Stimulated activated CD8-positive, alpha-beta memory T cell treated with anti-CD3 and anti-CD28 coated beads, Interleukin-4, amount 100 ng/mL, for 48 hours (primary cell): ENCODE measurements at places on chromosomes 12 and 14.

DNA sequence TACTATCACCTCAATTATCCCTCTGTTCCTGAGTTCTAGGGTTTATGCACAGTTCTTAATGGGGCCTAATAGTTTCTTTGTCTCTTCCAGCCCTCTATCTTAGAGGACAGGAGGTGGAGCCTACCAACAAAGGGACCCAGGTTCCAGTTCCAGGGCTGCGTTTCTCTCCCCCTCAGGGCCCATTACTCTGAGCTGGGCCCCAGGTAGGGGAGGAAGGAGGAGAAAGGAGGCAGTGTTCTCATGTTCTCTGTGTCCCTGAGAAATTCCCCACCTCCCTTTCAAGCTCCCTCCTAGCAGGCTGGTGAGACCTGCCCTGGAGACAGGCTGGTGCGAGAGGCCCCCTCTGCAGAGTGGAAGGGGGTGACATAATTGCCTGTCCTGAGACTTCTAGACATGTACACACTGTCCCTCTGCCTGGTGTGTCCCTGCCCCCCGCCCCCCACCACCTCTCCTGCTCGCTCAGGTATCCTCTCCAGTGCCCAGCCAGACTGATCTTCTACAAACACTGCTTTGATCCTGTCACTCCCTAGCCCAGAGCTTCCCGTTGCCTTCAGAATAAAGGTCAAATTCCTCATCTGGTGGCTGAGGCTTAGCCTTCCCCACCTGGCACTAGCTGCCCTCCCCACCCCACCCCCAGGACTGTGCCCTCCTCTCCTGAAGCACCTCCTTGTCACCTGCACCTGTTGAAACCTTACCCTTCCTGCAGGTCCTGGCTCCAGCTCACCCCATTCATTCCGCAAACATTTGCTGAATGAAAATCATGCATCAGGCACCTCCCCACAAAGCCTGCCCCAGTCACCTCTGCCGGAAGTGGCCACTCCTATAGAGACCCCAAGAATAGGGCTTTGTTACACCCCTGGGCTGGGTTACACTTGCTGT lies 21.1 kb upstream of the KRT8 start:
- no peak for DNase-seq

DNA sequence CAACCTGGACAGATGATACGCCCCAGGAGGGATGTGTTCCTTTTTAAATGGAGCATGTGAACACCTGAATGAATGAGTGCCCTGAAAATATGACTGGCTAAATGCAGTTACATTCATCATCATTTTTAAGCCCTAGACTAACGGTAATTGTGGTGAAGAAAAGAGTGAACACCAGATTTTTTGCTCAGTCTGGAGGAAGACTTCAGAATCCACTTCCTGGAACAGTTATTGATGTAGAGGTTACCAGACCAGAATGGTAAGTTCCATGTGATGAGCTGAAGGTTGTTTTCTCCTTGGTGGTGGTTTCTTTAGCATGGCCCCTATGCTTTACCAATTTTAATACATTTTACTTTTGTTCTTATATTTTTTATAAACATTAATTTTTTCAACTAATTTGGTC lies 29.3 kb downstream of the PIWIL1 start:
- DNase-seq, result no peak

- no peak for DNase-seq
Measured at GRCh38 chr14:87170179-87170578, 822.8 kb downstream of the GALC start.

DNA sequence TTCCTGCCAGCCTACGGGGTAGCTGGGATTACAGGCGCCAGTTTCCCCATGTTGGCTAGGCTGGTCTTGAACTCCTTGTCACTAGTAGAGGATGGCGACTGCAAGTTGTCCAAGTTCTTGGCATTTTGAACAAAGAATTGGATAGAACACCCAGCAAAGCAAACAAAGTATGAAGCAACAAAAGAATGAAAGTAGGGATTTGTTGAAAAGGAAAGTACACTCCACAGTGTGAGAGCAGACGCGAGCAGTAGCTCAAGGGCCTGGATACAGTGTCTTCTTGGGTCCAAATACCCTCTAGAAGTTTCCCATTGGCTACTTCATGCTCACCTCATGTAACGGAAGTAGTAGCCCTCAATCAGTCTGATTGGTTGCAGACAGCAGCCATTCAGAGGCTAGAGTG lies 152.2 kb downstream of the CCER1 start:
- DNase-seq, result no peak

DNA sequence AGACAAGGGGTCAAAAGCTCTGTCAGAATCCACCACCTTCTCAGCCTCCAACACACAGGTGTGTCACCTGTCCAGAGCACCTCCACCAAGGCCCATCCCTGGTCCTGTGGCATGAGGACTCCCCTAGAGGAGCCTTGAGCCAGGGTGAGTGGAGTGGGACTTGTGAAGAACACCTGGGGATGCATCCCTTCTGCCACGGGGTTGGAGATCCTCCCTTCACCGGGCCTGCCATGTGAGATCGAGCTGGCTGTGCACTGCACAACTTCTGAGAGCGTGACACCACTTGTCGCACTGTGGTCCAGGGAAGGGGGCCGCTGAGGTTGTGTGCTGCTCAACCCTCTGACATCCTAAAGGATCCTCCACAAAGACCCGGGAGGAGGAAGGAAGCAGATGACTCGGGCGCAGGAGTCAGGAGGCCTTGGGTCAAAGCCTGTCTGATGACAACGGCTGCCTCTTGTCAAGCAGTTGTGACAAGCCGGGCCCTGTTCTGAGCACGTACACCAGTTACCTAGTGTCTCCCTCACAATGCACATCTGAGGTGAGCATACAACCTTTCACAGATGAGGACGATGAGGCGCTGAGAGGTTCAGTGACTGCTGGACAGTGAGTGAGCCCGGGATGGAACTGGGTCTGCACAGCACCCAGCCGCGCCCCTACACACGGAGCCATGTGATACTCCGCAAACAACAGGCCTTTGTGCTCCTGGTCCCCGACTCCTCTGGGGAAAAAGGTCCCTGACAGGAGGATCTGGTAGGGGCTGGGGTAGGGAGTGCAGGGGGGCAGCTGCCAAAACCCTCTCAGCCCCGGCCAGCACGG lies 35.6 kb downstream of the CHGA start:
- no peak for DNase-seq

DNA sequence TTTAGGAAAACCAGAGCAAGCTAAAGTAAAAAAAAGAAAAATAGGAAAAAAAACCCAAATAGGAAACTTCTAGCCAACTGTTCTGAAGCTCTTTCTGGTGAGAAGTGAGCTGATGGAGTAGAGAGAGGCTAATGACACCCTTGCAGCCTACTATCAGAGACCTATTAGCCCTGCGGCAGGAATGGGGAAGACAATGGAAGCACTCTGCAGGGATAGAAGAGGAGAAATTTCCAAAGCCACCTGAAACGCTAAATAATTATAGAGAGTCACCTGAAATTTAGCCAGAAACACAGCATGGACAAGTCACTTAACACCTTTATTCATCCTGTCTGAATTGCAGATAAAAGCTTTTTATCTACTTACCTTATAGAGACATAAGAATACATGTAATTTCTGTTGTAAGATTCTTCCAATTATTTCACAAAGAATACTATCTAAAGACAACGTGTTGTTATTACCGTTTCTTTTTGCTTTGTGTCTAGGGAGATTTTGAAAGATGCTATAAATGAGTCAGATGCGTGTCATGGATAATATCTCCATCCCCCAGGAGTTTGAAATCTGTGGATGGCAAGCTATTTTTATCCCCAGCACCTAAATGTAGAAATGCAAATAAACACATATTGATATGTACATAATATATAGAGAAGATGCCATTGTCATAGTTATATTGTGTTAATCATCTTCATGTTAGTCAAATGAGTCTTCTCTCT lies 138.6 kb downstream of the TPH2 start:
- no peak for DNase-seq

- DNase-seq, result no peak
Measured at GRCh38 chr12:12774791-12775190, 10.7 kb upstream of the APOLD1 start.

GRCh38 chr12:31029468-31029867 lies 44.2 kb upstream of the DDX11 start:
- no peak for DNase-seq

DNA sequence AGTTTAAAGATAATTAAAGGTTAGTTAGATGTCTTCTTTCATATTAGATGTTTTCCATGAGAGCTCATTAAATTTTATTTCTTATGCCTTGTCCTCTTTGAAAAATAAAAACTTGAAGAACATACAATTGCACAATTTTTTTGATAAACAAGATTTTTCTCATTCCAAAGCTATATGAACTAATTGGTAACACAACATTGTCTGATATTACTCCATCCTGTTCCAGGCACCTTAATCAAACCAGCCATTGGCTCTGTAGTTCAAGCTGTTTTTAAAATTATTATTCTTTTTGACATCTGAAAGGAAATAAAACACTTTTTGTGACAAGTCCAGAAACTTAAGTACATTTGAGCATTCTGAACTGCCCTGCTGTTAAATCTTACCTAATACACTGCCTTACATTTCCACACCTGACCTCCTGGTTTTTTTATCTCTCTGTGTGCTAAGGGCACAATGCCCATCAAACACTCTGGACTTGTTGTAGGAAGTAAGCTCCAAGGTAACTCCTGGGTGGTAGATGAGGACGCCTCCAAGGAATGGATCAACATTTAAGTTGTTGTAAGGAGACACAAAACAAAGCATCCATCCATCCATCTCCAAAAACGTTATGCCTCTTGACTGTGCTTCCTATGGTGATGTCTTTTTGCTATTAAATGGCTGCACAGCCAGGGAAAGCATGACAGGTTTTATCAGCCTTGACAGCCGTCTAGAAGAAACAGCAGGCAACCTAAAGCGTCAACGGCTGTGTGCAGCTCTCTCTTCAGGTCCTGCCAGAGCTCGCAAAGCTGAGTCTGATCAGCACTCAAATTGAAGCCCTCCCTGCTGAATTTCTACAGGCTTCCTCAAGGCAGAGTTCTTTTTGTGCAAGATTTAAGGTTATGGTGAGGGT lies 449.9 kb upstream of the FLRT2 start:
- DNase-seq, result no peak

DNA sequence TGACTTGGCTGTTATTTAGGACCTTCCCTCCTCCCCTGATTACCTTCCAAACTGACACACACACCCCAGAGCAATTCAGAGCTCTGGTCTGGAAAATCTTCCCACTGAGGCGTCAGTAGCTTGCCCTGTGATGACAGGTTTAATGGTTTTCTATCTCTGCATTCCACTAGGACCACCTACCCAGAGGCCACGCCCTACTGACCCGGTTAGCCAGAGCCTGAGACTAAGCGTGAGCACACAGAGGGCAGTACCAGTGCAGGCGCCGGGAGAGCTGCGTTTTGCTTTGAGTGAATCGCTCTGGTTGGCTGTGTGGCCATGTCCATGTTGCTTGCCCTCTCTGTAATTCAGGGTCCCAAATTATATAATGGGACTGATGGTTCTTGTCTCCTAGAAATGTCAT lies 36.2 kb upstream of the ATP2A2 start:
- DNase-seq, result no peak

DNA sequence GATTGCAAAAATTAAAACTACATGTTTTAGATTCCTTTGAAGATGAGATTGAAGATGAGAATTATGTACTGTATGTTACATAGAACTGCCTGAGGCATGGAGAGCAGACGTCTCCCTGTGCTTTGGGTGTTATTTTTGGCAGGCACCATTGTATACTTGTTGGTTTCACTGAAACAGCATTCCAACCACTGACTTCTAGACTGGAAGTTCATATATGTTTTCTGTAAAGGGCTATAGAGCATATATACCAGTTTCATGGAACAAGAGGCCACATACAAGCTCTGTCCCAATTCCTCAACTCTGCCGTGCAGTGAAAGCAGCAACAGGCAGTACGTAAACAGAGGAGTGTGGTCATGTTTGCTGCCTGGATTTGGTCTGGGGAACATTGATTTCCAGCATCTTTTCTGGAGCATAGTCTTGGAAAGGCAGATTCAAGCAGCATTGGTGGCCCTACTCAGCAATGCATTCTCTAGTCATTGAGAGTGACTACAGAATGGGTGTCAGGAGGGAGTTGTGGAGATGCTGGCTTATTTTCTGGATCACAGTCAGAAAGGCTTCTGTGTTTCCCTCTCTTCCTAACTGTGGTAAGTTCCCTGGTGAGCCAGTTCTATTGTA lies 57.6 kb upstream of the CNTN1 start:
- no peak for DNase-seq

DNA sequence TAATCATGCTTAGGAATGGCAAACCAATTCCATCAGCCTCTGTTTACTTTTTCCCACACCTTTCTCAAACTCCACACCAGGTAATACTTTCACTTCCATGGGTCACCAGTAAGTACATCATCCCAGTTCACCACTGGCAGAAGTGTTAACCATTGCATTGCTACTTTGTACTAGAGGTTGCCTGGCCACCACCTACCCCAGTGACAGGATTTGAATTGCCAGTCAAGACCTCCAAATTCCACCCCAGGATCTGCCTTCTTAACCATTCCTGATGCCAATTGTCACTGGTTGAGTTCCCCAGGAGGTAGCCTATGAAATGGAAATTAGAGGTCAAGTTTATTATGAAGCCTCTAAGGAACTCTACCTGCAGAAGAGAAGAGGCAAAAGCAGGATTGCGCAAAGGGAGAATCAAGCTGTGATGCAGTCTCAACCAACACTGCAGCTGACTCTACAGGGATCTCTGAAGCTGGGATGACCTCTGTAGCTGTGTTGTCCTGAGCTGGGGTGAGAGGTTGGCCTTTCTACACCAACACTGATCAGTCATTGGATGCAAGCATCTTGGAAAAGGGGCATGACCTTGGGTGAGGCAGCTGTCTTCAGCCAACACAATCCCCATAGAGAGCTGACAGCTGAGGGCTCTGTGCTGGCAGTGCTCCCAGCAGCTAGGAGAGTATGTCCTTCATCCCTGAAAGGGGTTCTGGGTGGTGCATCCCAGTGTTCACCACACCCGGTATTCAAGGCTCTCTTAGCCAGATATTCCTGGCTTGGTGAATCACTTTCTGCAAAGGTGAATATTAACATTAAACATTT lies 37.0 kb upstream of the HMGA2 start:
- DNase-seq, result no peak

GRCh38 chr14:32350020-32350419 lies 20.9 kb downstream of the AKAP6 start:
- no peak for DNase-seq
